ENCODE measurements at places on chromosomes 2 and 18. TPM values are rescaled to one million over a fixed set of nuclear protein-coding genes. Genes with fewer than 3 reads are reported as not detected.

Gene ME2
- 29.1 TPM for total RNA-seq

Gene ABCG5
- total RNA-seq = not detected

Gene GAL3ST2
- 1.3 TPM for total RNA-seq

DNA sequence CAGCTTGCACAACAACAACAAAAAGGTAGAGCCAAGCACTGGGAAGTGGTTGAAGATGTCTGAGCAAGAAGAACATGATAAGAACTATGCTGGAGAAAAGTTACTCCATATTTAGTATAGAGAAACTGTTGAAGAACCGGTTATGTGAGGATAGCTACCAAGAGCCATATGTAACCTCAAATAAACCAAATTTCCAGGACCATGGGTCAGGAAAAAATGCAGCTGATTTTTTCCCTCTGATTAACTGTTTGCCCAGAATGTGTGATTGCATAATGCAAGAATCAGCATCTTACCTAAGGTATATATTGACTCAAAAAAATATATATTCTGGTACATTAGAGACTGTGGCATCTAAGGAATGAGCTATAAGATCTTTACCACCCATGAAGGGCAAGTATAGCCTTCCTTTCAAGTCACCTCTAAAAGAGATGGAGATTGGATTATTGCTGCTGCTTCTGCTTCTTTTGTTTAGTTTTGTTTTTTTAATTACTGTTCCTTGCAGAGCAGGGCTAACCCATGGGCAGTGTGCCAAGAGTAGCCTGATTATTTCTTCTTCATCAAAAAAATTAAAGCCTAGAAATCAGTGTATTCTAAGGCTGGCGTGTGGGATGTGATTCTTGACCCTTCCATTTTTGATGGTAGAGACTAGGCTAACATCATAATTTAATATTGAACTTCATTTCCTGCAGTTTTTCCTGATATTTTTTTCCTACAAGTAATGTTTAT lies 76.9 kb upstream of the MAP3K20 start:
- no peak for DNase-seq

GRCh38 chr2:190635781-190636180 lies 13.1 kb upstream of the NAB1 start:
- DNase-seq = no peak

- DNase-seq = no peak
These were observed 120.0 kb downstream of the AQP4 start for GRCh38 chr18:26745288-26746181.

- no peak for DNase-seq
These were observed 129.4 kb upstream of the ITGA6 start for GRCh38 chr2:172297950-172298349.

DNA sequence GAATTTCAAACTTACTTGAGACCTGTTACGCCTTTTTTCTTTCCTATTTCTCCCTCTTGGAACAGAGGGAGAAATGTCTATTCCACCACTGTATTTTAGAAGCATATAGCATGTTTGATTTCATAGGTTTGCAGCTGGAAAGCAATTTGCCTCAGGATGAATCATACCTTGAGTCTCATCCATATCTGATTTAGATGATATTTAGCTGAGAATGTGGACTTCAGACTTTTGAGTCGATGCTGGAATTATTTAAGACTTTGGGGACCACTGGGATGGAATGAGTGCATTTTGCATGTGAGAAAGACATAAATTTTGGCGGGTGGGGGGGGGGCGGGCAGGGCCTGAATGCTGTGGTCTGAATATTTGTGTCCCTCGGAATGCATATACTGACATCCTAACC lies 282.7 kb upstream of the STON1 start:
- DNase-seq = no peak
